ENCODE measurements at places on chromosomes 7 and 10.

DNA sequence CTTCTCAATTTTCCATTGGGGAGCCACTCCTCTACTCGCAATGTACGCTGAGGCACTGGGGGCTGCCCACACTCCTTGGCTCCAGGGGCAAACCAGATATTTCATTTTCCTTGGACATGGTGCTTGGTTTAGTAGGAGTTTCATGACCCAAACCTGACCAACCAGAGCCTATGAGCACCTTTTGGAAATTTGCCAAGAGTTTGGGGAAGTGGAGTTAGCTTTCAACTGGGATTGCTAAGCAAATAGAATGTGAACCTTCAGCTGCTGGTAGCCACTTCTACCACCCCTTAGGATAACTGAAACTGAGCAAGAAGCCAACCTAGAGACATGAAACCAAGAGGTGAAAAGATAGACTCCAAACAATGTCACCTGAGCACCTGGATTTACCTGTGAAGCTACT, 74.9 kb upstream of the COL13A1 start:
- no peak for DNase-seq

DNA sequence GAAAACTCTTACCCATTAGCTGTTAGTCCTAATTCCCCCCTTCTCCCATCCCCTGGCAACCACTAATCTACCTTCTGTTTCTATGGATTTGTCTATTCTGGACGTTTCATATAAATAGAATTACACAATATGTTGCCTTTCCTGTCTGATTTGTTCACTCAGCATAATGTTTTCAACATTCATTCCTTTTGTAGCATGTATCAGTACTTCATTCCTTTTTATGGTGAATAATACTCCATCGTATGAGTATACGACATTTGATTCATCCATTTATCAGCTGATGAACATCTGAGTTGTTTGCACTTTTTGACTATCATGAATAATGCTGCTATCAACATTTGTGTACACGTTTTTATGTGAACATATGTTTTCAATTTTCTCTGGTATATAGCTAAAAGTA, 4.4 kb upstream of the FRAT1 start:
- no peak for DNase-seq

DNA sequence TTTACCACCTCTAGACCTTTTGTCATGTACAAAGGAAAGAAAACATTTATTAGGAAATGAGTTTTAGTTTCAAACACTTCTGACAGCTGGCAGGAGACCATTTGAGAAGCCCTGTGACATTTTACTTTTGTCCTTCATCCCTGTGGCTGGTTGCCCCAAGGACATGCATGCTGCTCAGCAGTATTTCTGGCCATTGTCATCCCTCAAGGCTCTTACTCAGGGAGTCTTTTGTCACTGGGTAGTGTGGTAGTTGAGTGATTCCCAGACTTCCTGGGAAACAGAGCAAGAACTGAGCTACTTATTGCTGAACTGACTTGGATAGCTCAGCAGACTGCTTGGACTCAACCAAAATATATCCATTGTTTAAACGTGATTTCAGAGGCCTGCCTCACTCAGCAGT, 142.8 kb downstream of the LRRC4 start:
- no peak for DNase-seq

- DNase-seq, result no peak
Measured at GRCh38 chr7:6478186-6478585, 30.4 kb upstream of the DAGLB start.

Data from glomerular endothelial cell (primary cell).